Caki2 (cell line): ENCODE measurements at places on chromosomes 16 and 17. TPM values are rescaled to one million over a fixed set of nuclear protein-coding genes. Genes with fewer than 3 reads are reported as not detected.
A peak's percentile ranks its signal among the peaks of the same experiment; 100 is the strongest.

- no peak for DNase-seq
Observed at GRCh38 chr17:69539274-69539673, 124.8 kb downstream of the MAP2K6 start.

- no peak for DNase-seq
Observed at GRCh38 chr16:4713663-4714501, 20.2 kb downstream of the ANKS3 start.

DNA sequence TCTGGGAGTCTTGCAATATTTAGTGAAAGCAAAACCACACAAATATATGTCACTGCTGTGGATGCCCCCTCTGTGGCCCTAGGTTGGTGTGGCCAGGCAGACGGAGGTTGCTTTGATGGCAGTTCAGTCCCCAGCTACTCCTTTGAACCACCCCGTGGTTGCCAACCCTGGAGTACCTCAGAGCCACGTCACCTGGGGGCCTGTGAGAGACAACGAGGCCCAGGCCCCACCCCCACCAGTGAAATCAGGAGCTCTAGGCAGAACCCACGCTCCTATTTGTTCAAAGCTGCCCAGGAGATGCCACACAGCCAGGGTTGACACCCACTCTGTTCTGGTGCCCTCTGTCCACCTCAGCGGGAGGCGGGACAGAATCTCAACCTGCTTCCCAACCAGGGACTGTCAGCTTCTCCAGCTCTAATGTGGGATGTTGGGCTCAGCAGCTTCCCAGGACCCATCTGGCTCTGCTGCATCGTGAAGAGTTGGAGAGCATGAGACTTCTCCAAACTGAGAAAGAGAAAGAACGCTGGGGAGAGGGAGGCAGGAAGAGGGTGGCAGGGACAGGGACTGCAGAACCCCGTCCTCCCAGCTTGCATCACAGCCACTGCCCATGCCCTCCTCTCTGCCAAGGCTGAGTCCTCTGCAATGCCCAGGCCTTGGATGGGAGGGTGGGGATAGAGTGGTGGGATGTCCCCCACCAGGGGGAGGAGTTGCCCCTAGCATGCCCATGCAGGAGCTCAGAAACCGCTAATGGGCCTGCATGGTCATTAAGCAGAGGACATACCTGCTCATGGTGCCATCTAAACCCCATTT lies 81.8 kb downstream of the C16orf78 start:
- DNase-seq: no peak

DNA sequence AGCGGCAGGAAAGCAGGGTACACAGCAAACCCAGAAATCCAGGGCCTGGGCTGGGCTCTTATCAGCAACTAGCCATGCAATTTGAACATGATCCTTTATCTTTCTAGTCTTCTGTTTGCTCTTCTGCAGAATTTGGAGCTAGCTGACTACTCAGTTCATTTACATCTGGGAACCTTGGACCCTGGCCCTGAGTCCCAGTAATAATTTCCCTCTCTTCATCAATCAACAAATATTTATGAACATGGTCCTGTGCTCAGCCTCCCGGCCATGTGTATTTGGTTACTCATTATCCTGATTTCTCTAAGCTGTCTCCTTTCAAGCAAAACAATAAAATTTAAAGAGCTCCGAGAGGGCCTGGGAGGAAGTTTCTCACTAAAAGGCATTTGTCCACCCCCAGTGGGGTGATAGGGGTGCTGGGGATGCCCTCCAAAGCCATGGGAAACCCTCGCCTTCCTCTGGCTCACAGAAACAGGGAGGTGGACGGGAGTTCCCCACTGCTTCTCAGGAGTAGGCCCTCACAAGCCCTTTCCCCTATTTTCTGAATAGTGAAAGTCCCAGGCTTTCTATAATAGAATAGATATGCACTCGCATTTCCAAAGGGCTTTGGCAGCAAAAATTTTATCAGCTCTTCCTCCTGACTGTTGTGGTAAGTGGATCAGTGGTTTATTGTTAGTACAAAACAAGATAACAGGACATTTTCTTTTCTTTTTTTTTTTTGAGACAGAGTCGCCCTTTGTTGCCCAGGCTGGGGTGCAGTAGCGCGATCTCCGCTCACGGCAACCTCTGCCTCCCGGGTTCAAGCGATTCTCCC lies 6.9 kb upstream of the WDR59 start:
- peak; percentile 28 for DNase-seq

- no peak for DNase-seq
Observed at GRCh38 chr17:82674656-82675475, 23.6 kb downstream of the RAB40B start.

Gene TNRC6C
- total RNA-seq: 0.91 and 2.2 TPM in 2 replicates

Gene FOXF1
- total RNA-seq: 1.5 and 2.1 TPM in 2 replicates
